ENCODE measurements at places on chromosomes 2 and 18.

DNA sequence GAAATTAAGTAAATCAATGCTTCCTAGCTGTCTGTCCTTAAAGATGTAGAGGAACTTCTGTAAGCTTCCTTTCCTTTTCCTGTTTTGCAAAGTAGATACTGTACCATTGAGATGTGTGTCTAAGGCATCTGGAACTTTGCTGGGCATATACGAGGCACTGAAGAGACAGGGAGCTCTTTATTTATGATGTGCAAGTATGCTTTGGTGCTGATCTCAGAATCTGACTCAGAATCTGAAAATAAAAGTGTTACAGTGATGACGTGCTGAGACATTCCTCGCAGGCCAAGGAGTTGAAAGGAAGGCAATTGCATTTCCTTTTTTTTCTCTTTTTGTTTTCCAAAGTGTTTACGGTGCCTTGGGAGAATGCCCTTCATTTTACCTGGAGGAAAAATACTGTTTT lies 230.9 kb upstream of the RGPD4 start:
- H3K36me3 ChIP-seq, result no peaks in the 10 kb centered on the region
- H3K4me1 ChIP-seq, result no peaks in the 10 kb centered on the region
- no peaks in the 10 kb centered on the region for H3K27me3 ChIP-seq
- DNase-seq, result no peak
- H3K4me3 ChIP-seq, result no peak overlapping the region

GRCh38 chr2:44547718-44548117 lies 186.0 kb downstream of the CAMKMT start:
- no peaks in the 10 kb centered on the region for H3K36me3 ChIP-seq
- DNase-seq, result no peak
- no peak overlapping the region for H3K4me3 ChIP-seq
- no peak overlapping the region for H3K27ac ChIP-seq
- no peaks in the 10 kb centered on the region for H3K27me3 ChIP-seq

DNA sequence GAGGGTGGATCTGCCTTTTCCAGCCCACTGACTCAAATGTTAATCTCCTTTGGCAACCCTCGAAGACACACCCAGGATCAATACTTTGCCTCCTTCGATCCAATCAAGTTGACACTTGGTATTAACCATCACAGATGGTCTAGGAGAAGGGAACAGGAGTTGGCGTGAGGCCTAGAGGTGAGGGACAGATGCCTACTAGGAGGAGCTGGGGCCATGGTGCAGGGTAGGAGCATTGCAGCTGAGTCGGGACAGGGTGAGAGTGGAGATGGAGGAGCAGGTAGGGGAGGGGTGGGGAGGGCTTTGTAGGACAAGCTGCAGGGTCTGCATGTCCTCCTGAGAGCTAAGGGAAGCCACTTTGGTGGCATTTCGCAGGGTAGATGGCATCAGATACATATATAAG lies 140.0 kb downstream of the VAPA start:
- H3K4me3 ChIP-seq, result no peak overlapping the region
- no peak overlapping the region for H3K27ac ChIP-seq
- no peaks in the 10 kb centered on the region for H3K36me3 ChIP-seq
- H3K4me1 ChIP-seq, result no peaks in the 10 kb centered on the region

- H3K27me3 ChIP-seq, result no peaks in the 10 kb centered on the region
- H3K36me3 ChIP-seq, result peaks cover 13% of the 10 kb centered on the region
- H3K4me3 ChIP-seq, result no peak overlapping the region
- H3K4me1 ChIP-seq, result no peaks in the 10 kb centered on the region
Measured at GRCh38 chr2:235709124-235709813, 215.4 kb downstream of the AGAP1 start.

DNA sequence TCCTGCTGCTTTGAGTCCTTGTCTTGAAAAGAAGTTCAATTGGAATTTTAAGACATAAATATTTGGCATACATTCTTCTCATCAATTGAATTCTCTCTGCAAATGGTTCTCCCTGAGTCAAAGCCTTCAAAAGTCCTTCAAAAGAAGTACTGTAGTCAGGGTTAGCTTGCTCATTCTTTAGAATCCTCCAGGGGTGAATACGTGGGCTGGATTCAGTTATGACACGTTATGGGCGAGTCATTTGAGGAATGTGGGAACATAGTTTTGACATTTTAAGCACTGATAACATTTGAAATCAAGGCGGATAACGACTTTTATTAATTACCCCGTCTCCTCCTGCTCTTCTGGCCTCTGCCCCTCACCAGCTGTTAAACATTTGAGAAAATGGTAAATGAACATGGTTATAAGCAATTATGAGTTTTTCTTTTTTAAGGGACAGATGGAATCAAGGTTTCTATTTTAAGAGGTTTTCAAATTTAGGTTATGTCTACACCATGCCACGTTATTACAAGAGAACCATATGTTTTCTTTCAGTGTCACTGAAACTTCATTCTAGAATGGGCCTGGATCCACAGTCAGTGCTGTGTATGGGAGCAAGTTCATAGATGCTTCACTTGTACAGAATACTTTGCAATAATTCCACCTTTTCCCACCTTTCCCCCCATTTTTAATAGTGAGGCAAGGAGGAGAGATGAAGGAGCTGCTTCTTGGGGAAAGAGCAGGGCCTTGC lies 273.1 kb downstream of the TSN start:
- no peak overlapping the region for H3K4me3 ChIP-seq
- no peak for DNase-seq
- H3K27me3 ChIP-seq, result no peaks in the 10 kb centered on the region
- no peak overlapping the region for H3K27ac ChIP-seq
- no peaks in the 10 kb centered on the region for H3K36me3 ChIP-seq

DNA sequence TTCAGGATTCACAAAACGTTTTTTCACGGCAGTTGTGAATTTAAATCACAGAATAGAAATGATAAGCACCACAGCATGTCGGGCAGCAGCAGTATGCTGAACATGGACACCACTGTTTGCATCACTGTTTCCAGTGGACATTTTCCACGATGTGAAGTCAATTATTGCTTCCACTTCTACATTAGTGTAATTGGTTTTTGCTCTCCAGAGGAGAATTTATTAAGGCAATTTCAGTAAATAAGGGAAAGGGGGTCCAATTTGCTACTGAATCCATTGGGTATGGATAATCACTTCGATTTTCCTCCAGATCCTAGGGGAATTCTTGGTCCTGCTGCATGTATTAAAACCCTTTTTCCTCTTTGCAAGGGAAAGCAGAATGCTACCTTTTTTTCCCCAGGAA lies 30.2 kb upstream of the VWC2L start:
- no peaks in the 10 kb centered on the region for H3K27me3 ChIP-seq
- H3K36me3 ChIP-seq, result no peaks in the 10 kb centered on the region
- DNase-seq, result no peak

DNA sequence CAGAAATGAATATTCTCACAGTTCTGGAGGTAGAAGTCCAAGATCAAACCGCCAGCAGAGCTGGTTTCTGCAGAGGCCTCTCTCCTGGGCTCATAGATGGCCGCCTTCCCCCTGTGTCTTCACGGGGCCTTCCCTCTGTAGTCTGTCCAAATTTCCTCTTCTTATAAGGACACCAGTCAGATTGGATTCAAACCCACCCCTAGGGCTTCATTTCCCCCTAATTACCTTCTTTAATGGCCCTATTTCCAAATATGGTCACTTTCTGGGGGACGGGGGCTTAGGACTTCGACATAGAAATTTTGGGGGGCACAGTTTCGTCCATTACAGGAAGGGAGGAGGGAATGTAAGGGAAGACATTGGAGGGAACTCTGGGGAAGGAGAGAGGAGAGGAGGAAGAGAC lies 132.6 kb downstream of the DDX1 start:
- no peak overlapping the region for H3K4me3 ChIP-seq
- H3K27ac ChIP-seq, result no peak overlapping the region
- no peaks in the 10 kb centered on the region for H3K36me3 ChIP-seq

- no peak overlapping the region for H3K27ac ChIP-seq
- no peaks in the 10 kb centered on the region for H3K36me3 ChIP-seq
- no peaks in the 10 kb centered on the region for H3K27me3 ChIP-seq
- no peak overlapping the region for H3K4me3 ChIP-seq
Measured at GRCh38 chr2:187525163-187525900, 28.9 kb downstream of the TFPI start.

DNA sequence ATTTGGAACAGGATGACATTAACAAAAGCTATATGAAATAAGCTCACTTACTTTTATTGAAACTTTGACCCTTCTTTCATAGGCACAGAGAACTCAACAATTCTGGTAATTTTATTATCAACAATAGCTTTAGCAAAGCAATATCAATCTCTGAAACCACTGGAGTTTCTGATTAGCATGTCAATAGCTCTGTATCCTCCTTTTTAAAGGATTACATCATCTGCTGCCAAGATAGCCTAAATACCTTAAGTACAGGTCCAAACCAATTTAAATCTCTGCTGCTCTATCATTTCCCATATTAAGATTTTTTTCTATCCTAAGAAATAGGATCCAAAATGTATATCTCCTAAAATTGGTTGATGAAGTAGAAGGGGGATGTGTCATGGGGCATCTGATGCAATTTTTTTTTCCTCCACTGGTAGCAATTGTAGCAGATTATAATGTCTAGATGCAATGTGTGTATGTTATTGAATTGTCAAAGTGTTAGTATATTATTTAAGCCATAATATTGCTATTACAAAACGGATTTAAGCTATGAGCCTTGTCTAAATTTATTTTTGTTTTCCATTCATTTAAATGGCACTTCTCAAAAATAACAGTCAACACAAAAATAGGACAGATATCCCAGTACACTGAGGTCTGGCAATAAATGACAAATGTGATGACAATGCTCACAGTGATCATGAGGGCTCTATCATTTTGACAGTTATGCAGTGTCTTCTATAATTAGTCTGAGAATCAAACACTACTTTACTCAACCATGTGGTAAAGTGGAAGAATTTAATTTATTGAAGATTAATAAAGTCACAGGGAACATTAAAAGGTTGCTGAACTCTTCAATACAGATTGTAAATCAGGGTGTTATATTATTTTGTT lies 328.4 kb downstream of the CDH7 start:
- H3K4me1 ChIP-seq, result no peaks in the 10 kb centered on the region
- H3K27ac ChIP-seq, result no peak overlapping the region
- H3K36me3 ChIP-seq, result no peaks in the 10 kb centered on the region
- DNase-seq, result no peak

- no peaks in the 10 kb centered on the region for H3K36me3 ChIP-seq
- peak overlapping the region; percentile 97 for H3K27ac ChIP-seq
- H3K27me3 ChIP-seq, result no peaks in the 10 kb centered on the region
- DNase-seq, result no peak
Measured at GRCh38 chr18:12703664-12704063, 822 bp downstream of the PSMG2 start.

DNA sequence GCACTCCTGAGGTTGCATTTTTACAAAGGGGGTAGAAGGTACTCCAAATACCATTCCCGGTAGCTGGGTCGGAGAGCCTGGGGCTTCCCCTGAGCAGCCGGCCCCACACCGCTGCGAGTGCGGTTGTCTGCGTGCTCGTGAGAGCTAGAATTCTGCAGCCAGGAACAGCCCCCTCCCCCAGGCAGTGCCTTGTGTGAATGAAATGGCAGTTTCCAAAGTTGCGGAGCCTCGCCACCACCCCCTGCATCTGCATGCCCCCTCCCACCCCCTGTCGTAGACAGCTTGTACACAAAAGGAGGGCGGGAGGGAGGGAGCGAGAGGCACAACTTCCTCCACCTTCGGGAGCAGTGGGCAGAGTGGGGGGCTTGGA lies 1.1 kb downstream of the MYCN start:
- no peak overlapping the region for H3K27ac ChIP-seq
- DNase-seq, result no peak
- H3K4me1 ChIP-seq, result no peaks in the 10 kb centered on the region
- peak overlapping the region; percentile 60 for H3K4me3 ChIP-seq
- no peaks in the 10 kb centered on the region for H3K36me3 ChIP-seq
- H3K27me3 ChIP-seq, result peaks cover 5% of the 10 kb centered on the region

DNA sequence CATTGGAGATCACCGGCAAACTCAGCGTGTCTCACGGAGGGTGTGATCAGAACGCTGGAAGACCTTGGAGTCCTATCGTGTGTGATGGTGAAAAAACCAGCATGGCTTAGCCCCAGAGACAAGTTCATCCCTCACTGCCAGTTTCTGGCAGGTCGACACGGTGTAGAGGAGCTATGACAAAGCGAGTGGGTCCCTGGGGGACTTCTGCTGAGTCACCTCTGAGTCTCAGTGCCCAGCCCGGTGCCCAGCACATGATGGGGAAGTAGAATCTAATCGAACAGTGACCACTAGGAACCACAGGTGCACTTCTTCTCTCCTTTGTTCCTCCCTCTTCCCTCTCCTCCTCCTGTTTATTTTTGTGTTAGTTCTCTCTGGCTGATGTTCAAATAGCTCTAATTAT lies 45.9 kb upstream of the KCNF1 start:
- no peak overlapping the region for H3K4me3 ChIP-seq
- no peak for DNase-seq
- H3K4me1 ChIP-seq, result no peaks in the 10 kb centered on the region
- no peaks in the 10 kb centered on the region for H3K27me3 ChIP-seq

DNA sequence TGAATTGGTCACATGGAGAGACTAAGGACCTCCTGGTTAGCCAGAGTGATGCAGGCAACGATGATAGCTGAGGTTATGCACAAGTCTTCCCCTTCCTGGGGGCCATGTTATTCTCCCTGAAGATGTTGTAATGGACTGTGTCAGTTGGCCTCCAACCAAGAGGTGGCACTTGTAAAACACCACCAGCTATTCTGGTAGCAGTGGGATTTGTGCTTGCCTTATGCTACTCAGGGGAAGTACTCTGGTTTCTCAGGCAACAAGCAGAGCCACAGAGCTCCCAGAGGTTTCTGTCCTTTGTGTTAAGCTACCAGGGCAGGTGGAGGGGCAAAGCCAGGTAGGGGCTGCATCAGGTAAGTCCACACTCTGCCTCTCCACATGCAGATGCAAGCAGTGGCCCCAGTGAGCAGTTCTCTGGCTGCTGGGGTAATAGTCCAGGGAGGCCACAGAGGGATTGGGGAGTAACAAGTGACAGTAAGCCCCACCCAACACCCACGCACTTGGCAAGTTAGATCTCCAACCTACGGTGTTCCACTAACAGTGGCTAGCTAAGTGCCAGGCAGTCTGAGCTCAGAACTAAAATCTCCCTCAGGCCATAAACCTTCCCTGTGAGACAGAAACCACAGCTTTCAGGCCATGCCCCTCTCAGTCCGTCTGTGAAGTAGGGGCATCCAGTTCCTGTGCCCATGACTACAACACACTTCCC lies 99.7 kb downstream of the RND3 start:
- DNase-seq, result no peak
- no peaks in the 10 kb centered on the region for H3K36me3 ChIP-seq
- H3K27me3 ChIP-seq, result no peaks in the 10 kb centered on the region
- H3K27ac ChIP-seq, result no peak overlapping the region
- H3K4me1 ChIP-seq, result no peaks in the 10 kb centered on the region
- no peak overlapping the region for H3K4me3 ChIP-seq

DNA sequence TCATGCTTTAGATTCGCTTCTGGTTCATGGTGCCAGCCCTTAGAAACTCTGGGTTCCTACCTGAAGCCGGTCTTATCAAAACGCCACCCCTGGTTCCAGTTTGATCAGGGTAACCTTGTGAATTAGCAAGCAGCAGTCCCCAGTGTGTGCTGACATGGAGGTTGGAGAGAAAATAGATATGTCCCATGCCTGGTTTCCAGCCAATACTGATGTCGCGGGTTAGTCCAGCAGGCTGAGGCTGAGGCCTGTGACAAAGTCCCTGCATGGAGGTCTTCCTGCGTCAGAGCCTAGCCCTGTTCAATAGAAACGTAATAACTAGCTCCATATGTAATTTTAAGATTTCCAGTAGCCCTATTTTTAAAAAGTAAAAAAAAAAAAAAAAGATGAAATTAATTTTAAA lies 28.2 kb downstream of the LPIN1 start:
- no peaks in the 10 kb centered on the region for H3K36me3 ChIP-seq
- no peak overlapping the region for H3K27ac ChIP-seq
- H3K27me3 ChIP-seq, result no peaks in the 10 kb centered on the region
- no peak overlapping the region for H3K4me3 ChIP-seq
- no peak for DNase-seq

GRCh38 chr2:1749489-1750119 lies 5.3 kb upstream of the PXDN start:
- no peak overlapping the region for H3K4me3 ChIP-seq
- H3K27ac ChIP-seq, result no peak overlapping the region
- H3K36me3 ChIP-seq, result no peaks in the 10 kb centered on the region
- no peaks in the 10 kb centered on the region for H3K27me3 ChIP-seq
- peak; percentile 6 for DNase-seq

All from Peyer's patch (tissue), 4 donors.